ENCODE measurements at places on chromosomes 2 and 18.

DNA sequence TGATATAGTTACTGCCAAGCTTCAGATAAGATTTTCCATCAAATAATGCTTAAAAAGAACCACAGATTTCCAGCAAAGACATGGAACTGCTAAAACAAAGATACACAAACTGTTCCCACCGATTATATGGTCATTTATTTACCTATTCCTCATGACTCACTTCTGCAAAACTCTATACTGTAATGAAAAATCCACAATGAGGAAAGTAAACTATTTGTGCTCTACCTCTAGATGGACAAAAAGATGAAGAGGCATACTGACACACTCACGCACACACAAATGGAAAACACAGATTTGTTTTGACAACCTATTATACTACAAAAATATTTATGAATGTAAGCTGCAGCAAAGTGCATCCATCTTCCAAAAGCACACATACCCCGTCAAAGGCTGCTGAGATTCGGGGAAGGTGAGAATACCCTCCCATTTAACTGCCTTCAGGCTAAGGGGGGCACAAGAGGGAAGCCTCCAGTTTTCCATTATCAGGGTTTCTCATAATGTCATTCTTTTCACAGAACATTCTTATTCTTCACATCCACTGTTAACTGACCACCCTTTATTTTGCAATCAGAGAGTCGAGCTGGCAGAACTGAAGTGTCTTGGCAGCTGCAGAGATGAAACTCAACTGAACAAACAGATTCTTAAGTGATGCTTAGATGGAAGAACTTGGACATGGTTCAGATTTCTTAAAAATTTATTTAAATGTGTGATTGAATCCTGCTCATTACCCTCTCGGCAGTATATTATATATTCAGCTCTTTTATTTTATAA is 115.9 kb upstream of the TANK start:
- DNase-seq = no peak

DNA sequence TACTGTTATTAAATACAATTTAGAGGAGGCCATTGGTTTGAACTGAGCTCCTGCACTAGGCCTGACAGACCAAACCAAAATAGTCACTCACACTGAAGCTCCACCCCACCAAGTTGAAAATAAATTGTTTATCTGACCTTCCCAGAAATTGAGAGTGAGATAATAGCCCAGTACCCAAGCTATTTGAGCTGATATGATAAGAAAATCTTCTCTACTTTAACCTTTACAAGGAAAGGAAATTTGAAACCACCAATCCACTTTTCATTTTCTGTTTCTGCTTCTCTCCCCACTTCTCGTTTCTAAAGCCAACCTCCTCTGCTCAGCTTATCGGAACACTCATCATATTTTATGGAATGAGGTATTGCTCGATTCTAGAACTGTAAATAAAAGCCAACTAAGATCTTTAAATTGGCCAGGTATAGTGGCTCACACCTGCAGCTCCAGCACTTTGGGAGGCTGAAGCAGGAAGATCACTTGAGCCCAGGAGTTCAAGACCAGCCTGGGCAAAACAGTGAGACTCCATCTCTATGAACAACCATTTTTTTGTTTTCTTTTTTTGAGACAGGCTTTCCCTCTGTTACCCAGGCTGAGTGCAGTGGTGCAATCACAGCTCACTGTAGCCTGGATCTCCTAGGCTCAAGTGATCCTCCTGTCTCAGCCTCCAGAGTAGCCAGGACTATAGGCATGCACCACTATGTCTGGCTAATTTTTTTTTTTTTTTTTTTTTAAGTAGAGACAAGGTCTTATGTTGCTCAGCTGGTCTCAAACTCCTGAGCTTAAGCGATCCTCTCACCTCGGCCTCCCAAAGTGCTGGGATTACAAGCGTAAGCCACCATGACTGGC is 13.3 kb upstream of the GALM start:
- no peak for DNase-seq

GRCh38 chr18:36711813-36712444 is 116.9 kb downstream of the TPGS2 start:
- no peak for DNase-seq

GRCh38 chr2:160028431-160029269 is 33.8 kb downstream of the PLA2R1 start:
- no peak for DNase-seq

- DNase-seq = no peak
These were observed 191.6 kb upstream of the SLC14A2 start for GRCh38 chr18:45423659-45424058.

GRCh38 chr2:126864861-126865260 is 33.8 kb upstream of the TEX51 start:
- DNase-seq = no peak

DNA sequence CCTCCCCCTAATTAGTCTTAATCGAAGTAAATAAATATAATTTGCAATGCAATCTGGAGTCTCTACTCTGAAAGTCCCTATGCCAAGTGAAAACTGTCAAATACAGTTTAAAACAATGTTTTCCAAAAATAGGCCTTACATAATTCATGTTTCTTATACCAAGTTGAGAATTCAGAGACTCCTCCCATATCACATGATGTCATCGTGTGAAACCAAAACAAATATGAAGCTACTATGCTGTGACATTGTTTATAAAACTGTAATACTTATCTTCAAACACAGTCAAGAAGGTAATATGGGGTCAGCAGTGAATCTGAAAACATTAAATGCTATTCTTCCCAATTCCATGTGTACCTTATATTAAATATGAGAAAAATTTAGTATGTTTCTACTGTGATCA is 940.2 kb upstream of the FANCL start:
- no peak for DNase-seq

DNA sequence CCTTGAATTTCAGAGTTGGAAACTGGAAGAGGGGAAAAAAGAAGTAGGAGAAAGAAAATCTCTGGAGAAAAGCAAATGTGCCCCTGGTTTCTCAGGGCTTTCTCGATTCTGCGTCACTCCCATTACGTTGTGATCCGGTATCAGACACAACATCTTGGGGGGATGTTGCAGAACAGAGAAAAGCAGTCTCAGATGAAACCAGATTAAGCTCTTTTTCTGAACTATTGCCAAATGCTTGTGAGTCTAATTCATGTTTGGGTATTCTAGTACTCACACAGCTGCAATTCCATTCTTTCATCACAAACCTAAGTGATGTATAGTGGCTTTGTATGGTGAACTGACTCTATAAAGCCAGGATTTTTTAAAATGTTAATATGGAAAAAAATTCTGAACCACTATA is 233.2 kb downstream of the TCF4 start:
- no peak for DNase-seq

- DNase-seq = no peak
These were observed 294.2 kb upstream of the HNMT start for GRCh38 chr2:137670111-137670510.

Measured in stimulated activated CD8-positive, alpha-beta memory T cell treated with anti-CD3 and anti-CD28 coated beads, Interleukin-4, amount 100 ng/mL, for 24 hours (primary cell).